NCI-H1930 (cell line): ENCODE measurements at places on chromosomes 2 and 18.

DNA sequence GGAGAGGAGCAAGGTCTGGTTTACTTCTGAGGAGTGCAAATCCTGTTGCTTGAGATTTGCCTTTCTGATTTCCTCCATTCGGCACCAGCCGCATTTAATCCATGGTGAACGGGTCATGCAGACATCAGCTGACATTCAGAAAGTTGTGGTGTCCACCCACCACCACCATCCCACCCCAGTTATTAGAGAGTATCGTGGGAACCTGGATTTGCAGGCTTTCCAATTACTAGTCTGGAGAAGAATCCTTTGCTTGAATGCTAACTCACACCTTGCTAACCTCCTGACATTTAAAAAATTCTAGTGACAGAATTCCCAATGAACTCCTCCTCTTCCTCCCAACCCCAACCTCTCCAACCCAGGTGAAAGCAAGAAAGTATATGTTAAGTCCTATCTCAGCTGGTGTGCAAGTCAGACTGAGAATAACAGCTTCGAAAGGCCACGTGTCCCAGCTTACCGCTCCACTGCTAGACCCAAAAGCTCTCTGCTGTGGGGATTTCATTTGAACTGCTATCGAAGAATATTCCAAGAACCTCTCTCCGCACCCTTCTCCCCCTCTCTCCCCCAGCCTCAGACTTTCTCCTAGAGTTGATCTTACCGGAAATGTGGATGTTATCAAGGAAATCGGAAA, 17.7 kb downstream of the BCL11A start:
- DNase-seq: no peak

DNA sequence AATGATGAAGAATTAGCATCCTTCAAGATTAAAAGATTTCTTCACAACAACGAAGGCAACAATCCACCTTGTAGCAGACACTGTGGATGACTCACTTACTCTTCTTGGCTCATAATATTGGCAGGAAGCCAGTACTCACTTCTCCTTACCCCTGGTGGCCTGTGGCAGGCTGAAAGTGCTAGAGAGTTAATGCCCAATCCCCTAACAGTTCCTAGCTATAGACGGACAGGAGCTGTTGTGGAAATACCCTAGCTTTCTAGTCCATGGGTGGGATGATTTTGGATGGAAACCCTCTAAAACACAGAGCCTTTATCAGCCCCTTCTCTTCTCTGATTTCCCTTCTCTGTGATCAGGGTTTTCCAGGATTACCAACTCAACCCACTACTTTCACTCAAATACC, 128.6 kb upstream of the NYAP2 start:
- peak; percentile 19 for DNase-seq

- DNase-seq: no peak
Observed at GRCh38 chr2:6325616-6326015, 540.1 kb downstream of the CMPK2 start.

DNA sequence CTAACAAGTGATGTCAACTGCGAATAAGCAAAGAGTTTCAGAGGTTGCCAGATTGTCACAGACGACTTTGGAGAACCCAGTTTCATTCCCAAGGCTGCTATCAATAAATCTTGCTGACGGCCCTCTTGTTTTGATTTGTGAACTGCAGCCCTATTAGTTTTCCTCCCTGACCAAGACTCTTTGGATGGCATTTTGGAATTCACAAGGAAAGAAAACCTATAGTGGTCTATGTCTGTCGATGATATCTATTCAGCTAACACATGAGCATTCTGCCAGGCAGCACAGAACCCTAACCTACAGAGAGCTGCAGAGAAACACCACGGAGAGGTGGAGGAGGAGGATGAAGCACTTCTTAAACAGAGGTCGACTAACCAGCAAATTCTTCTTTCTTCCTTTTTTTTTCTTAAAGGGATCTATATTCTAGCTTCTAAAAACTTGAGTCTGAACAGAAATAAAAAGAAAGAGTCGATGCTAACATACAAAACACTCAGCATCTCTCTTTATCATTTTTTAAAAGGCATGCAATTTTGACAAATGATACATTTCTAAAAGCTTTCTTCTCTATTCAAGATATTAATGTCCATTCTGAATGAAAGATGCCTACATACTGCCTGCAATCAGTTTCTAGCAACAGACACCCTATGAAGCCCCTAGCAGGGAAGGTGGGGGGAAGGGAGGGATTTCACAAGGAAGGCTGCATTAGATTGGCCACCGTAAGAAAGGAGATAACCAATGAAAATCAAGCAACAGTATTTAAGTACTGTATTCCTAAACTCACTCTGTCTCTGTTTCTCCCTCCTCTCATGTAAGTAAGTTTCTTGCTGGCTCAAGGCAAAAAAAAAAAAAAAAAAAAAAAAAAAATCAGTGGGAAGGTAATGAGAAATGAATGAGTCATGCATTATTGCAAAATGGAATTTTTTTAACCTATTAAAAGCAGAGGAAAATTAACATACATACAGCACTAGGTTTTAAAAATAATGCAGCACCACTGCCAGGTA, 83.0 kb upstream of the CHRNA1 start:
- no peak for DNase-seq

DNA sequence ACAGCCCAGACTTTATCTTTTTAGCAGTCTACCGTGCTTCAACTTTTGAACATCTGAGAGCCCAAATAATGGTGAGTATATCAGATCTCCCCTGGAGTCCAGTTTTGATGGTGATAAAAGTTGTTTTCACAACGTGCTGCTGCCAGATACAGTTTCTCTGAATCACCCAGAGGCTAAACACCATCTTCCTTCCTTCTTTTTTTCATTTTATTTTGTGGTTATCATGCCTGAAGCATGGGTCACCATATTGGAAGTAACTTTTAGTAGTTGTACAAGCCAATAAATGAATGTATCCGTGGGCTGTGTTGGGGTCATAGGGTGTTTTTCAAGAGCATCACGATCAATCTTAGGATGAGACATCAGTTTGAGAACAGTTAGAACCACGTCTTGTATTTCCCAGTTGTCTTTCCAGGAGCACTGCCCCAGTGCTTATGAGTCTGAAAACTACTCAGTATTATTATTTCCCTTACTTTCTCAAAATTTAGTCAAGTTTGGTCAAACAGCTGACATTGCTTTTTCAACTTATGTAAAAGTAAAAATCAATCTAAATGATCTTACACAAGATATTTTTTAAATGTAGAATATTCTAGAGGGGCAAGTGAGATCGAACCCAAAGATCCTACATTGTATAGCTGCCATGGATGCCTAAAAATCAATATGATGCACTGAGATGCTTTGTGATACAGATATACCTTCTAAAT, 311.4 kb downstream of the CTNNA2 start:
- DNase-seq: no peak

DNA sequence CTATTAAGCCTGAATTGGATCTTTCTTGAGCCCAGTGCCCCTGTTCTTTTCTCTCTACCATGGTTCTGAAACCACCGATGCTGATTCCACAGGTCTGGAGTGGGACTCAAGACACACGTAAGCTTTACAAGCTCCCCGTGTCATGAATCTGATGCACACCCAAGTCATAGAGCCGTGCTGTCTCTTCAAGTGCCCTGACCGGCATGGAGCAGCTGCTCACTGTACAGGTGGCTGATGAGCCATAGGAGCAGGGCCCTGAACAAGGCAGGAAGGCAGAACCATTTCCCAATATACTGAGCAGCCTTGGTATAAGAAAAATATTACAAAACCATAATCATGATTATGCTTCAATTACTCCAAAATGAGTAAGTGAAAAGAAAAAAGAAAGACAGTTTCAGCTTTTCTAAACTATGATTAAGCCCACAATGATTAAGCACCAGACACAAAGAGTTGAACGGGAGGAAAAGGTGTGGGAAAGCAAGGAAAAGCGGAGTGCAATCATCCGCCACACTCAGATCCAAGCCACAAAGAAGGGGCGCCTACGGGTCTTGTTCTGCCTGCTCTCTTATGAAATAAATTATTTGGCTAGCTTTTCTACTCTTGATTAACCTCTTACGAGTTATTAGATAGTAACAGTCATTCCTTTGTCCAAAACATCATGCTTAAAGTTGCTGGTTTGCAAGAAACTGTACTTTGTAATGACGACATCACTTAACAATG, 41.7 kb downstream of the NOL10 start:
- no peak for DNase-seq

DNA sequence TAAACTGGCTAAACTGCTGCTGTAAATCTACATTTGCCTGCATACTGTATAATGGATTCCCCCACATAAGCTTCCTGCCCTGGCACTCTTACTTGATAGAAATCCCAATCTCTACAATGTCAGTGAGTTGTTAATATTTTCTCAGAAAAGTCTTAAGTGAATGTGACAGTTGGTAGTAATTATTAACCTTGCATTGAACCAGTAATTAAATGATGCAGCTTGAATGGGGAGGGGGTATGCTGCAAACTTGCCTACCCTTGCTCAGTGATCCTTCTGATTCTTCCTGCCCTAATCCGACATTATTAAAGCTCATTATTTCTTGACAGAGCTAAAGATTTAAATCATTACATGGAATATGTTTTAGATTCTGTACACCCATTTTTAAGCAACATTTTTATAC, 119.0 kb upstream of the CDH7 start:
- DNase-seq: no peak

GRCh38 chr2:120791243-120791961, 55.7 kb downstream of the GLI2 start:
- no peak for DNase-seq

DNA sequence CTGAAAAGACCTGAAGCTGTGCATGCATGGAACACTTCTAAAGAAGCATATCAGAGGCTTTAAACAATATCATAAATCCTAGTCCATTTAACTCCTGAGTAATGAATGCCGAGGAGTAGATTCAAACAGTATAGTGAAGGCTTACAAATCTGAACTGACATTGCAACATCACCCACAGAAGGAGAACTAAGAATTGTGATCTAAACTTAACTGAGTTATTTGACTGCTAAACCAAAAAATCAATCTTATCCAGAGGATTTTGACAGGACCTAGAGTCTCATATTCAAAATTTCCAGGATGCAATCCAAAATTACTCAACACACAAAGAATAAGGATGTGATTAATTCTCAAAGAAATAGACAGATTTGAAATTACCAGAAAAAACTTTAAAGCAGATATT, 181.0 kb downstream of the SLC39A10 start:
- no peak for DNase-seq

- DNase-seq: no peak
Observed at GRCh38 chr2:30628341-30628740, 178.9 kb downstream of the CAPN13 start.

DNA sequence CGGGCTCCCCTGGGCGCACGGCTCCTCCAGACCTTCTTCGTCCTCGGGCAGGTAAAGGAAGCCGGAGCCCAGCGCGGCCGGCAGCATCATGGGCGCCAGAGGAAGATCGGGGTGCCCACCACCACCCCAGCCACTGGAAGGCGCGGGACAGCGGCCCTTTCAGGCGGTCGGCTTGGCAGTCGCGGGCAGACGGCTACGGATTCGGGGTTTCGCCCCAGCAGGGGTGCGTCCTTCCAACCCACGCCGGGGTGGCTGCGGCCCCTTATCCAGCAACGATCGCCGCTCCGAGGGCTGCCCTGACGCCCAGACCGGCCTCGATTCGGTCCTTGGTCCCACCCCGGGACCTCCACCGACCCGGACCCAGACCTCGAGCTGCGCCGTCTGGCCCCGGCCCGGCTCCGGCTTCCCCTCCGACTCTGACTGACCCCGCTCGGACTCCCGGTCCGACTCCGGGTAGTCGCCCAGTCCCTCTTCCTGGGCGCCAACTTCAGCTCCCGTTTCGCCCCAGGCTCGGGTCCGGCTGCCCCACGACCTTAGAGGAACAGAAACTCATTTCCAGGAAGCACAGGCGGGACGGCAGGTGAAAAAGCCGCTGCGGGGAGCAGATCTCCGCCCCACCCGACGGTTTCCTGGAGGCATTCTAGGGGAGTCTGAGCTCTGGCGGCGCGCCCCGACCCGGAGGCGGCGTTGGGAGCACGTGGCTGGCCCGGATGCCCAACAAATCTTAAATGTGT, 30.2 kb upstream of the SSB start:
- no peak for DNase-seq

GRCh38 chr2:3519255-3520205, at the start of gene ADI1:
Gene ADI1 (minus strand): TSS chr2:3519531. CDS start chr2:3519487, 44 bp downstream.
- peak; percentile 66 for DNase-seq

DNA sequence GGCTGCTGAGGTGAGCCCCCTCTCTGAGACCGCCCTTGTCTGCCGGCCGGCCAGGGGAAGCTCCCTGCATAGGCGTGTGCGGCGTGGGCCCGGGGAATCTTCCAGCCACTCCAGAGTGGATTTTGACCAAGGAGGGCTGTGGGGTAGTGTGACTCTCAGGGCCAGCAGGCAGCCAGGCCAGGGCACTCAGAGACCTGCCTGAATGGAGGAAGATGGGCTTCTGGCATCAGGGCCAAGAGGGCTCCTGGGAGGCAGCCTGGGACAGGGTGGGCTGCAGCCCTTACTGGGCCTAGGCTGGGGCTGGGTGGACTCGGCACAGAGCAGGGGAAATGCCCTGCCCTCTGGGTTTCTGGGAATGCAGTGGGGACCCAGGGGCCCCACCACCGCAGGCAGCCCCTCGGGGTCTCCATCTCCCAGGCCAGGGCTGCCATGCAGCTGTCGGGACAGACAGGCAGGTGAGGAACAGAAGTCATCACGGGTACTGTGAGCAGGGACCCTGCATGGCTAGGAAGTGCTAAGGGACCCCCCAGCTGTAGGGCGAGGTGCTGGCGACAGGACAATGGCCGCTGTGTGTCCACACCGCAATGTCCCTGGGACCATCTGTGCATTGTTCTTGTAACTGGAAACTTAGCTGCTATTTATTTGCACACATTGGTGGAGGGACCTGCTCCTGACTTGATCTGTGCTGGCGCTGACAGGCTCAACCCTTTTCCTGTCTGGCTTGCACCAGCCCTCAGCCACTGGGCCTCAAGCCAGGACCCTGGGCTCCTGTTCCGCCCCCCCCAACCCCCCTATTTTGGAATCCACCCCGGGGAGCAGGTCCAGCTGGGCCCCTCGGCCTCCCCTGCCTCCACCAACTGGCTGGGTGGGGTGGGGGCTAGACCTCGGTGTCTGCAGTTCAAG, 4.1 kb downstream of the PDCD1 start:
- DNase-seq: no peak

DNA sequence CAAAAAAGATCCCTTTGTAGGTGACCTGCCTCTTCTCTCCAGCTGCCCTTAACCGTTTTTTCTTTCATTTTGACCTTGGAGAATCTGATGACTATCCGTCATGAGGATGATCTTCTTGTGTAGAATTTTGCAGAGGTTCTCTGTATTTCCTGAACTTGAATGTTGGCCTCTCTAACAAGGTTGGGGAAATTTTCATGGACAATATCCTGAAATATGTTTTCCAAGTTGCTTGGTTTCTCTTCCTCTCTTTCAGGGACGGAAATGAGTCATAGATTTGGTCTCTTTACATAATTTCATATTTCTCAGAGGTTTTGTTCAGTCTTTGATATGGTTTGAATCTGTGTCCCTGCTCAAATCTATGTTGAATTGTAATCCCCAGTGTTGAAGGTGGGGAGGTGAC, 34.0 kb downstream of the ZC3H8 start:
- no peak for DNase-seq

- no peak for DNase-seq
Observed at GRCh38 chr2:216873573-216873972, 13.7 kb upstream of the TNP1 start.

DNA sequence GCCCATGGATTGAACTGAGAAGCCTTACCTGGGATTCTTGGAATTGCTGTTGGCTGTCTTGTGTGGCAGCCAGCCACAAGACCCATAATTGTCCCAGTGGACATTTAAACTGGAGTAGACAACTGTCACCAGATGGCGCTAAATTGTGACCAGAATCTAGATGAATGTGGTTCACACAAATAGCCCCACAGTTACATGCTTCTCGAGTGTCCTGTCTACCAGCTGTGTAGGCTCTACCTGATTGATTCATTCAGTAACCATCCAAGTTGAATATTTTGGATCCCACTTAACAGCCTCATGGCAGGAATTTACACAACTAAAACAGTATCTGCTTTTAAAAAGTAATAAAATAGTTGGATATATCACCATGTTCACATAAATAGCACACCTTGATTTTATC, 73.2 kb downstream of the MAP4K4 start:
- DNase-seq: peak; percentile 41
